Kidney capillary endothelial cell (primary cell): ENCODE measurements at places on chromosomes 7 and 10.

GRCh38 chr10:102231357-102232318 is 5.5 kb downstream of the ELOVL3 start:
- DNase-seq = no peak

DNA sequence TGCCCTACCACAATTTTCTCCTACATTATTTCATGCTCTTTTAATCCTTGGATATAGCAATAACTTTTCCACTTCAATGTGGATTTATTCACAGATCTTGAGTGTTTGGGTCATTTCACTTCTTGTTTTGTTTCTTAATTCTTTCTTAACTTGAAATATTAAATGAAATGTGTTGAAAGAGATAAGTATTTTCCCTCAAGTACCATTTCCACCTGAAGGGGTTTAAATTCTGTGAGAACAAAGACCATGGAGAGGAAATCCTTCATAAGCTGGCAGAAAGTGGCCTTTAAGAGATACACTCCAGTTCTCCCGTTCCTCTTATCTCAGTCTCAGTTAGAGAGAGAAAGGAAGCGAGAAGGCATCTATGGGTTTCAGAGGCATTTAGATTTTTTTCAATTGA is 14.1 kb upstream of the DLD start:
- DNase-seq = no peak

- no peak for DNase-seq
Observed at GRCh38 chr7:1586827-1587705, 17.2 kb upstream of the PSMG3 start.

- DNase-seq = no peak
Observed at GRCh38 chr10:13475124-13475523, 53.7 kb downstream of the BEND7 start.

DNA sequence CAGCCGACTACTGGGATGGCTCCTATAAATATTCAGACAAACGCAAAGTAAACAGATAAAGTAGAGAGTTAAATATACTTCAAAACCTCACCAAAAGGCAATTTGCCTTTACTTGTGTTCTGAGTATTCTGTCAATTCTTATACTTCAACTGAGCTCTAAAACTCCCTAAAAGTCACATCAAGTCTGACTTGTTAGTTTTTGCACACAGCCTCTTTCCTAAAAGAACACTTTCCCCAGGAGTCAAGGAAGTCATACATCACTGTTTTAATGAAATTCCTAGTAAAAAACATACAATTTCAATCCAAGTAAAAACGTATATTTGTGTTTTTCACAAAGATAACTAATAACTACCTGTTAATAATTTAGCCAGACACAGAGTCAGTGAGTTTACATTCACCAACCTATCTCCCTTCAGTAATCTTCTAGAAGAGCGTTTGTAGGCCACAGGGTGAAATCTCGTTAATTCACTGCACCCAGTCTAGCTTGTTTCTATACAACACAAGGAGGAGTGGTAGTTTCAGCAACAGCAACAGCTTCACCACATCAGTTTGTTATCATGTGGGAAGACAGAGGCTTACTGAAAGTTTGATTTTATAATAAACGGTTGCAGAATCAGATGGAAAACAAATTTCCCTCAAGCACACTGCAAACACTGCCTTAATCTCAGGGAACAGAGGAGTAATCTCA is 2.7 kb downstream of the COBL start:
- no peak for DNase-seq

- no peak for DNase-seq
Observed at GRCh38 chr10:113711142-113711541, 31.4 kb downstream of the CASP7 start.
